Mesothelial cell of epicardium (in vitro differentiated cells): ENCODE measurements at places on chromosomes 4 and X. TPM values are rescaled to one million over a fixed set of nuclear protein-coding genes. Genes with fewer than 3 reads are reported as not detected.

SLC38A5 gene
- 9.0 to 10.1 TPM (median 9.6 TPM) in 3 replicates for total RNA-seq

ZMYM3 gene
- 97.4 to 97.9 TPM (median 97.6 TPM) in 3 replicates for total RNA-seq

ZNF518B gene
- 56.1 to 60.9 TPM (median 58.4 TPM) in 3 replicates for total RNA-seq

C4orf50 gene
- 0.02 to 0.04 TPM in 2 of 3 replicates, not detected in the other for total RNA-seq

DNA sequence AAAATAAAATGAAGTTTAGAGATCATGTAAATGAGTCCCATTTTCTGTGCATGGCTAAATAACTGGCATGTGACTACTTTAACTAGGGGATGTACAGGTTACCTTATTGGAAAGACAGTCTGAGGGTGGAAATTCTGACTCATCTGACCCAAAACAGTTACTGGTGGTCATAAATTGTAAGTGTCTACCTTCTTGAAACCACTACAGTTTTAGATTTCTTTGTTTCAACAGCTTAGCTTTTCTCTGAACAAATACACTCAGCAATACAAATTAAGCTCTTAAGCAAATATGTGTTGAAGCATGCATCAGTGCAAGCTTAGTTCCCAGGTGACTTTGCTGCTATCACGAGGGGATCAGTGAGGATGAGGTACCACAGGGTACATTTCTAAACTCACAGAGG lies 60.7 kb upstream of the PGM2 start:
- H3K36me3 ChIP-seq = no peaks in the 10 kb centered on the region
- H3K27me3 ChIP-seq = no peaks in the 10 kb centered on the region
- H3K27ac ChIP-seq = no peak overlapping the region

DNA sequence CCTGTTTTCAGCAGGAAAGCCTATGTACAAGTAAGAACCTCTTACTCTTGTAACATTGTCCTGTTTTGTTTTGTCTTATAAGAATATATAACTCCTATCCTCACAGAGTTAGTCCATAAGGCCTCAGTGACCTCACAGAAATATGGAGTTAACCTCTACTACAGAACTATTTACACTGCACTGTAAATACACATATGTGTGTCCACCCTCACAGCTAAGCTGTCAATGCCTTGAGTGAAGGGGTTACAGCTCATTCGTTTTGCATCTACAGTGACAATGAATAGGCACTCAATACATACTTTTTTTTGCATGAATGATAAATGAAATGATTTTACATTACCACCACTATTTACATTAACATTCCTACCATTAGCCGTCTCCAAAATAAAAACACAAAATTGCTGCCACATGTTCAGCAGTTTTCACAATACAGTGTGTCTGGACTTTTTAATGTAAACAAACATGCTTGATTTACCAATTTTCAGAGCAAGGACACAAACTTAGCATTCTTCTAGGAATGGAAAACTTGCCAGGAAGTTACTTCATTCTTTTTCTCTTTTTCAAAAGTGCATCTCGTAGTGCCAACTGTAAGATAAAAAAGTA lies 9.5 kb upstream of the NAAA start:
- H3K4me1 ChIP-seq = no peaks in the 10 kb centered on the region
- H3K27me3 ChIP-seq = no peaks in the 10 kb centered on the region
- H3K27ac ChIP-seq = no peak overlapping the region
- H3K36me3 ChIP-seq = peaks cover 43% of the 10 kb centered on the region

DNA sequence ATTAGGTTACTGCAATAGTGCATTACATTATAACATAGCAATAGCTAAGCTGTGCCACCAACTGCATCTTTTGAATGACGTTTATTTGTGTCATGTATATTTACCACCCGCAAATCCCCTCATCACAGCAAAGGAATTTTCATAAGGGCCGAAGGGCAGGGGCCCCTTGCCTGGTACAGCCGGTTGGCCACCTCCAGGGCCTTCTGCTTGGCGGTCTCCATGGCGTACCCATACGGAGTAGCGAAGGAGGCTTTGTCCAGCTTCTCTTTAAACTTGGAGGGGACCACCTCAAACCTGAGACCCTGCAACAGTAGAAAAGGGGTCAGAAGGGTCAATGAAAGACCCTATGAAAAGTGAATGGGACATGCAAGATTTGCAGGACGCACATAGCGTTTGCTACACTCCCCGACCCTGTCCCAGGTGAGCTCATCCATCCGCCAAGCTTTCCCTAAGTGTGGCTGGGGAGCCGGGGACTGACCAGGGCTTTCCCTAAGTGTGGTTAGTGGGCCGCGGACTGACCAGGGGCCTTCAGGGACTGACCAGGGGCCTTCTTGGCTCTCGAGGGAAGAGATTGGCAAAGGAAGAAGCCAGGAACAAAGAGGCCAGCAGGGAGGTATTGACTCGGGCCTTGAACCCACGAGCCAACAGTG lies 10.6 kb downstream of the ASMTL start:
- H3K27me3 ChIP-seq = no peaks in the 10 kb centered on the region
- peaks cover 56% of the 10 kb centered on the region for H3K36me3 ChIP-seq
- no peaks in the 10 kb centered on the region for H3K4me1 ChIP-seq
- no peak for DNase-seq

DNA sequence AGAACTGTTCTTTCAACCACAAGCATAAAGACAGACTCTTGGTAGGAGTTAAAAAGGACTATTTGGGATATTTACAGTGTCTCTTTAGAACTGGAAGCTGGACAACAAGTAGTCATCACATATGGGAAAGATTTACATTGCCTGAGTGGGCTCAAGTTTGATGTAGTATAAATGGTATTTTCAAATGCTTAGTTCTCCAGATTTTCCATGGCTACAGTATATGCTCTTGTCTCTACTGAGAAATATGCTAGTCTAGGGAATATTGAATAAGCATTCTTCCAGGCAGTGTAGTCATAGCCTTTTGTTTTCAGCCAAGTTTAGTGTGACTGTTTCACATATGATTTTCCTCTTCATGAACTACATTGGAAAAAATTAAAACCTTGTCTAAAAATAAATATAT lies 315.6 kb downstream of the ARHGAP24 start:
- DNase-seq = no peak
- no peak overlapping the region for H3K4me3 ChIP-seq
- no peak overlapping the region for H3K27ac ChIP-seq
- H3K4me1 ChIP-seq = peaks cover 40% of the 10 kb centered on the region
- no peaks in the 10 kb centered on the region for H3K27me3 ChIP-seq

DNA sequence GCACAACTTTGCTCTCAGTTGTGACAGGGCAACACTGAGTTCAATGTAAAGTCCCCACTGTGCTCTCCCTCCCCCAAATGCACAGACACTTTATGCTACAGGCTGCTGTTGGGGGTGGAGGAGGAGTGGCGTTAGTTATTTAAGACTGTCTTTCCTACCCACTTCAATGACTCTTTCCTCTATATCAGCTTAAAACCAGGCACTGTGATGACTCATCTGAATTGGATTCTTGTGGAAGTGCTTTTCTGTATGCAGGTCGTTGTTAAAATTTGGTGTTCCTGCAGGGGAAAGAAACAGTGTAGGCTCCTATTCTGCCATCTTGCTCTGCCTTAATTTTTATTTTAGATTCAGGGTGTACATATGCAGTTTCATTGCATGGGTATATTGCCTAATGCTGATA lies 1157.2 kb upstream of the ADGRL3 start:
- no peaks in the 10 kb centered on the region for H3K4me1 ChIP-seq
- no peak overlapping the region for H3K27ac ChIP-seq
- no peak for DNase-seq
- no peak overlapping the region for H3K4me3 ChIP-seq
